EH (cell line): ENCODE measurements at places on chromosomes 7 and 10.
A peak's percentile ranks its signal among the peaks of the same experiment; 100 is the strongest.

DNA sequence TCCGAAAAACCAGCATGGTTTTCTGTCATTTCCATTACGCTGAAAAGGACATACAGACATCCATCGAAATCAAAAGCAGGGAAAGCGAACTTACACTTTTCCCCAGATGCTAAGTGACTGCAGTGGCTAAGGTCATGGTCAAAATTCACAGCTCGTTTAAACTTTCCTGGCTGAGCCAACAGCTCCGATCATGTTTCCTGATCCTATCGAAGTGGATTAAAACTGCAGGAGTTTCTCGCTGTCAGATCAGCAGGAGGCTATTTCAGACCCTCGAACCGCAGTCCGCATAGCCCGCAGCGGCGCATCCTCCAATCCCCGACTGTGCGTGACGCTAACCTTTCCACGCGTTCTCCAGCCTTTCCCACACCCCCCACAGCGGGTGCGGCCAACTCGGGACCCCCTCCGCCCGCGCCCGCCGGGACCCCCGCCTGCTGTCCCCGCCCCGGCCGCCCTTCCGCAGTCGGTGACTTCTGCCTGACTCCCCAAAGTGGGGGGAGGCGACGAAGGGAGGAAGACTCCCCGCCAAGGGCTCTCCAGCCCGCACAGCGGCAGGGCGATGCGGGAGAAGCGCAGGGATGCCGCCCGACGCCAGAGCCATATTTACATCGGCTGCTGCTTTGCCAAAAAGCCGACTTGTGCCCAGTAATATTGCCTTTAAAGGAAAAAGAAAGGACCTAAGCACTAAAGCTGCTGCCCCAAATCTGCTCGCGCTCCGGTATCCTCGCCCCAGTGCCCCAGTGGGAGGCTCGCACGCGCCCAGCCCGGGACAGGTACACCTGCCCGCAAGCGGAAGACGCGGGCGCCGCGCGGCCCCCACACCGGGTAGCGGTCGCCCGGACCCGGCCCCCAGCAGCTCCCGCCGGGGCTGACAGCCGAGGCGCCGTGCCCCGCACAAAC, 1.2 kb downstream of the PIP4K2A start:
- DNase-seq: peak; percentile 46

DNA sequence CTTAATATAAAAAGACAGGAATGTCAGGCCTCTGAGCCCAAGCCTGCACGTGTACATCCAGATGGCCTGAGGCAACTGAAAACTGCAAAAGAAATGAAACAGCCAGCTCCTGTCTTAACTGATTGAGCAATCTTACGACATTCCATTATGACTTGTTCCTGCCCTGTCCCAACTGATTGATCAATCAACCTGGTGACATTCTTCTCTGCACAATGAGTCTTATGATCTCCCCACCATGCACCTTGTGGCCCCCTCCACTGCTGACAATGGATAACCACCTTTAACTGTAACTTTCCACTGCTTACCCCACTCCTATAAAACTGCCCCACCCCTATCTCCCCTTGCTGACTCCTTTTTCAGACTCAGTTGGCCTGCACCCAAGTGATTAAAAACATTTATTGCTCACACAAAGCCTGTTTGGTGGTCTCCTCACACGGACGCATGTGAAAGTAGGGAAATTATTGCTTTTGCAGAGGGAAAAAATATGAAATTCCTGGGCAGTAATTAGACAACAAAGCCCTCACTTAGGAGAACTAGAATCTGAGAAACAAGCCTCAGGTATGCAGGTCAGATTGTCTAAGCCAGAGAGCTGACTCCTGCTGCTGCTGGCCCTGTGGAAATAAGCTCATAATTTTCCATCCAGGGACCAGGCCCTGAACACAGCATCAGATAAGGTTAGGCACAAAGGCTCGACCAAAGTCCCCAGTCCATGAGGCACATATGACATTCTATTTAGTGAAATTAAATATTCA, 5.3 kb downstream of the CYP3A7 start:
- DNase-seq: peak; percentile 36

GRCh38 chr7:20642166-20642565, 26.7 kb downstream of the ABCB5 start:
- DNase-seq: no peak

DNA sequence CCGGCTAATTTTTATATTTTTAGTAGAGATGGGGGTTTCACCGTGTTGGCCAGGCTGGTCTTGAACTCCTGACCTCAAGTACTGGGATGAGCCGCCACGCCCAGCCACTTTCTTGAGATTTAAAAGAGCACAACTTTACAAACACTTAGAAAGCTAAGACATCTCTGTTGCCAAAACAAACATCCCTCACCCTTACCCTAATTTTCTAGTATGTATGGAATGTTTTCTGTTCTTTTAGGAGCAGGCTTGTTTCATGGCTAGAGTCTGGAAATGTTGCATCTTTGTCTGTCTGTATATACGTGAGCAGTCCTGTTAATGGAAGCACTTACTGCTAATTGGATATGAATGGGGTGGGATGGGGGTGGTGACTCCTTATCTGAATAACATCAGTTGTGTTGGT, 2.9 kb downstream of the OLAH start:
- DNase-seq: peak; percentile 91

DNA sequence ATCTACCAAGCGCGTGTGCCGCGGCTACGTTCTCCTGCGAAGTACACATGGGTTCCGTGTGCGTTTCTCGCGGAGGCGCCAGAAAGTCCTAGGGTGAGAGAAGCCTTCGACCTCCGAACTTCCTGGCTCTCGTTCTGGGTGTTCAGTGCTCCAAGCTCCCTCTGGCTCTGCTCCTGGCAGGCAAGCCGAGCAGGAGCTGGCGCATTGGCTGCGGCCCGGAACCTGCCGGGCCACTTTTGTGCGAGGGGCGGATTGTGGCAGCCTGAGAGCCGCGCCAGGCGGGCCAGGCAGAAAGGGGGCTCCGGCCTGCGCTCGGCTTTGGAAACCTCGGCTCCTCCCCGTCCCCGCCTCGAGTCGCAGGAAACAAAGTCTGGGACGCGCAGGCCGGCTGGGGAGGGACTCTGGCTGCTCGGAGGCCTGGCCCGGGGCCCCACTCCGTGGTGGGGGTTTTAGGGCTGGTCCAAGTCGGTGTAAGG, 9.6 kb downstream of the EMX2 start:
- no peak for DNase-seq
